Renal pelvis (tissue), 12 donors: ENCODE measurements at places on chromosomes 16 and 17. TPM values are rescaled to one million over a fixed set of nuclear protein-coding genes. Genes with fewer than 3 reads are reported as not detected.
A peak's percentile ranks its signal among the peaks of the same experiment; 100 is the strongest.

- DNase-seq: no peak
Observed at GRCh38 chr17:64938925-64939474, 19.7 kb upstream of the LRRC37A3 start.

Gene CES1
- polyA plus RNA-seq: 2.8 TPM

Gene TMIGD1
- polyA plus RNA-seq: 0.56 TPM

- DNase-seq: no peak
Observed at GRCh38 chr17:54969658-54970572, 1.4 kb downstream of the STXBP4 start.

DNA sequence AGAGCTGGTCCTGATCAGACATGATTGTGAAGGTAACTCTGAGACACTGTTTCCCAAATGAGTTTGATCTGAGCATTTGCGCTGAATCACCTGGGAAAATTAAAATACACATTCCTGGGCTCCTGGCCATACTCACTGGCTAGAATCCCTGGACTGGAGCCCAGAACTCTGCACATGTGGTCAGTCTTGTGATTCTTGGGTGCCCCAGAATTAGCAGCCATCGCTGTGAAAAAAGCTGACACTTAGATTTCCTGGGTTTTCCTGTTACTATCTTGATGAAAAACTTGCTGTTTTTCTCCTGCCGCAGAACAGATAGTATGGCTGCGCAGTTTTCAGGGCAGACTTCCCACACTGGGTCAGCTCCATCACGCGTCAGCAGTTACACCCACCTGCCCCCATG is 24.6 kb downstream of the NECAB2 start:
- peak; percentile 41 for DNase-seq

- DNase-seq: no peak
Observed at GRCh38 chr16:25608002-25608401, 83.8 kb upstream of the HS3ST4 start.

DNA sequence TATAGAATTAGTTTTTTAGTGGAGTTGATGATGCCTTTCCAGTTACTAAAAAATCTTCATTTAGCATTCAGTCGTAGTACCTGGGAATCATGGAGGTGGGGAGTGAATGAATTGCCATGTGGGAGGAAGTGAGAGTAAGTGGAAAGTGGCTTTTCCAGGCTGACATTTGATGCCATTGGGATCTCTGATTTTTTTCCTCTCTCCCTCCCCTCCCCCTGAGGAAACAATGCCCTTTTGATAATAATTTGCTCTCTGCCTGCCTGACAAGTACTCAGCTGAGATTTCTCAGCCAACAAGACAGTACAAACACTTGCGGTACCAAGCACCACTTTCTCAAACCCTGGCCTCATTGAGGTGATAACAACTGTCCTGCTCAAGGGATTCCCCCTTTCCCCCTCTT is 2.2 kb downstream of the UBE2Z start:
- no peak for DNase-seq

- DNase-seq: no peak
Observed at GRCh38 chr17:78923660-78924453, 1.3 kb downstream of the TIMP2 start.

DNA sequence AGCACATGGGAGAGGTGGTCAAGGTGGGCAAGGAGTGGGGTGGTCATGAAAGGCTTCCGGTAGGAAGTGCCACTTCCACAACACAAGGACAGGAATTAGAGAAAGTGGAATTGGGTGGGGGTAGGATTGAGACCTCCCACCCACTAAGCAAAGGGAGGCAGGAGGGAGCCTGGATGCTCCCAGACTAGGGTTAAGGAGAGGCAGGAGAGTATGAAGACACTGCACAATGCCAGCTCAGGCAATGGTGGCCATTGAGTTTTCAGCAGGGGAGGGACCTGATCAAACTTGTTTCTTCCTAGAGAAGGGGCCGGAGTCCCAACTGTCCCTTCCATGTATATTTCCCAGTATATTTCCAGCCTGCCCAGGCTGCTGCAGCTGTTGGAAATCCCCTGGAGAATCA is 3.1 kb upstream of the RAB11FIP4 start:
- DNase-seq: no peak

DNA sequence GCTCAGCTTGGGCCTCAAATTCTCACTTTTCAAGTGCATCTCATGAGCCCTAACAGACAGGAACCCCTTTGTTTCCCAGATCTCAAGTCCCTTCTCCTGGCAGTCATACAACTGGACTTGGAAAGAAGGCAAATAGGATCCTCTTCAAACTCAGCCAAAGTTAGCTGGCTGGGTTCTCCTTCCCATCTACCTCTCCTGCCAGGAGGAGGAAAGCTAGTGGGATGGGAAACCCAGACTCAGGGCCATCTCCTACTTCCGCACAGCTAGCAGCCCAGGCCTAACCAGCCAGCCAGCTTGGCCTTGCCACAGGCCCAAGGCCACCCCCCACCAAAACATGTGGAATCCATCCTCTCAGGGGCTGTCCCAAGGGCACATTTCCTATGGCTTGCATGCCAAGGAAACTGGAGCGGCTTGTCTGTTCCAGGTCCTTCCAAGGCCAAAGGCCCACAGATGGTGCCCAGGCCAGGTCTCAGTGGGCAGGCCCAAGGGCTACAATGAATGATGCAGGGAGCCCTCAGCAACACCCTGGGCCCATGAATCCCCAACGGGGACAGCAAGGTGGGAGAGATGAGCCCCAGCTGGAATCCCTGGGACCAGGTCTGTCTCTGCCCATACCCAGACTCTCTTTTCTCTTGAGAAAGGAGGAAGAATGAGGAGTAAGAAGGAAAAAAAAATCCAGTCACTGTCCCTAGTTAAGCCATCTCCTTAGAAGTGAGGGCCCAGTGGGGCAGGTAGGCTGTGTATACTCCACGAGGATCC is 1.7 kb downstream of the SMARCD2 start:
- no peak for DNase-seq

DNA sequence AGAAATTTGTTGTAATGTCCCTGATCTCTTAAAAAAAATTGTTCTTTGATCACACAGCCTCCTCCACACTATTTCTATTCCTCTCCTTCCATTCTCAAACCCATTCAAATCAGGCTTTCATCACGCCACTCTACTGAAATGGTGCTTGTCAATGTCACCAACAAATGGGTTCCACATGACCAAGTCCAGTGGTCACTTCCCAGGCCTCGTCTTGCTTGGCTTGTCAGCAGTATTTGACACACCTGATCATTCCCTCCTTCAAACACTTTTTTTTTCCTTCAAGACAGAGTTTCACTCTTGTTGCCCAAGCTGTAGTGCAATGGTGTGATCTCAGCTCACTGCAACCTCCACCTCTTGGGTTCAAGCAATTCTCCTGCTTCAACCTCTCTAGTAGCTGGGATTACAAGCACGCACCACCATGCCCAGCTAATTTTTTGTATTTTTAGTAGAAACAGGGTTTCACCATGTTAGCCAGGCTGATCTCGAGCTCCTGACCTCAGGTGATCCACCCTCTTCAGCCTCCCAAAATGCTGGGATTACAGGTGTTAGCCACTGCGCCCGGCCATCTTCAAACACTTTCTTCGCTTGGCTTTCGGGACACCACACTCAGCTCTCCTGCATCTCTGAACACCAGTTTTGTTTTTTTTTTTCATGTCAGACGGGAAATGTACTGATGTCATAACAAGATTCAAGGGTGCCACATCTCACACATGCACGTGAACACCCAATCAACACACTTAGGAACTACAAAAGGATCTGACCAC is 18.3 kb downstream of the NQO1 start:
- no peak for DNase-seq

Gene SLFN14
- polyA plus RNA-seq: 0.12 TPM

- DNase-seq: no peak
Observed at GRCh38 chr17:65552214-65552613, 9.2 kb downstream of the AXIN2 start.

DNA sequence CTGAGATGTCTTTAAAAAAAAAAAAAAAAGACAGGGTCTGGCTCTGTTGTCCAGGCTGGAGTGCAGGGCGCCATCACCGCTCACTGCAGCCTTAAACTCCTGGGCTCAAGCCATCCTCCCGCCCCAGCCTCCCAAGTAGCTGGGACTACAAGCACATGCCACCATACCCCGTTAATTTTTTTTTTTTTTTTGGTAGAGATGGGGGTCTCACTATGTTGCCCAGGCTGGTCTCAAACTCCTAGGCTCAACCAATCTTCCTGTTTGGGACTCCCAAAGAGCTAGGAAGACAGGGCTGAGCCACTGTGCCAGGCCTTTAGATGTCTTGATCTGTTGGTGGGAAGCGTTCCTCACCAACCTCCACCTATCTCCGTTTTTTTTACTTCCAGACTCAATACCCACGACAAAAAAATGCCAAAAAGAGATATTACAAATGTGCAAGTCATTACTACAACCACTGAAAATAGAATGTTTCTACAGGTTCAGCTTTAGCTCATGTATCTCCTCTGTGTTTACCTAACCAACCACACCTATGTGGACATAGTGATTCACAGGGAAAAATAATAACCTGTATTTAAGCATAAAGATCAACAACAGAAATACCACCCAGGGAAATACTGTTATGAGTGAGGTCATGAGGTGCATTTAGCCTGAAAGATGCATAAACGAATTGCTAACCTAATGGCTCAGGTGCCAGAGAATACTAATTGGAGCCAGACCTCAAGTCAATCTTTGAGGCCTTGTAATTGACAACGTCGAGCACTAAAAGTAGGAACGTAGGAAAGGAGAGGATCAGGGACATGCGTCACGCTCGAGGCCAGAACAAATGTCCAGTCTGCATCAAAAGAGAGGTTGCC is 22.6 kb downstream of the NACA2 start:
- no peak for DNase-seq

DNA sequence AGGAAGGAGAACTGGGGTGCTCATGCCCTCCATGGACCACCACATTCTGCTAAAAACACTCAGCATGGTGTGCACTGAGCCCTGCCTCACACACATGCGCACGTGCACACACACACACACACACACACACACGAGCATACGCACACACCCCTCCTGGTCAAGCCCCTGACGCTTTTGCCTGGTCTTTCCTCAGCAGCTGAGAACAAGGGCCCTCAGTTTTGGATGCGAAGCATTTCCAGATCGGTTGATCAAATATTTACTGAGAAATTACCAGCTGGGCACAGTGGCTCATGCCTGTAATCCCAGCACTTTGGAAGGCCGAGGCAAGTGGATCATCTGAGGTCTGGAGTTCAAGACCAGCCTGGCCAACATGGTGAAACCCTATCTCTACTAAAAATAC is 20.1 kb upstream of the RAI1 start:
- no peak for DNase-seq

GRCh38 chr16:77918809-77919707 is 103.3 kb upstream of the CLEC3A start:
- DNase-seq: peak; percentile 66

- no peak for DNase-seq
Observed at GRCh38 chr16:7765079-7765550, 432.5 kb downstream of the RBFOX1 start.

Gene KRT27
- 0.30 TPM for polyA plus RNA-seq

DNA sequence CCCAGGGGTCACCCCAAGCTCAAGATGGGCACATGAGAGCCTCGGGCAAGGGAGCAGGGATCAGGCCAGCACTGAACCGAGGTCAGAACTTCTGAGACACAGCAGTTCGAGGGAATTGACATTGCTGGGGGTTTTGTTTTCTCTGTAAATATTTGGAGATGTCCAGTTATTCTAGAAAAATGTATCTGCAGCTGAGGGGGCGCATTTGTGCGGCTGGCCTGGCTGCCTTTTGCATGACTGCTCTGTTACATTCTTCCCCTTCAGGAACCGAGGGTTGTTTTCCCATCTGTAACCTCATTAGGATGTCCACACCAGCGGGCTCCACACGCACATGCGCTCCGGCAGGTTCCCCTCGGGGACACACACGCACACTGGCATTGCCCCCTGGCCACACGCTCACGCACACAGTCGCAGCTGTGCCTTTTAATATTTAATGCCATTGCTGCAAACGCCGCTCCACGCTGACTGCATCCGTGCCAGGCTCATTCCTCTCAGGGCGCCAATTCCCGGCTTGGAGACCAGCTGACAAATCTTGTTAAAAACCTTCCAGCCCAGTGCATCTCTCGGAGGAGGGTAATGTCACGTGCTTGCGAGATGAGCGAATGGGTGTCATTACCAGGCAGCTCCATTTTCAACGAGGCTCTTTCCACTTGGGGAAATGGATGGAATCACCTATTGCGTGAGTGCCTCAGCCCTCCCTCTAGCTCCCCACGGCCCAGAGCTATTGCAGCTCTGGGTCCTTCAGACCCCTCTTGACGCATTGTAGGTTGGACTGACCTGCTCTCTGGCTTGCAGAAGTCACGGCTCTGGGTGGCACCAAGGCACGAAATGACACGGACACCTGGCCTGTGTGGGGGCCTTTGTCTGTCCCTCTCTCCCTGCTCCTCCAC is 13.1 kb downstream of the CCR7 start:
- DNase-seq: no peak

DNA sequence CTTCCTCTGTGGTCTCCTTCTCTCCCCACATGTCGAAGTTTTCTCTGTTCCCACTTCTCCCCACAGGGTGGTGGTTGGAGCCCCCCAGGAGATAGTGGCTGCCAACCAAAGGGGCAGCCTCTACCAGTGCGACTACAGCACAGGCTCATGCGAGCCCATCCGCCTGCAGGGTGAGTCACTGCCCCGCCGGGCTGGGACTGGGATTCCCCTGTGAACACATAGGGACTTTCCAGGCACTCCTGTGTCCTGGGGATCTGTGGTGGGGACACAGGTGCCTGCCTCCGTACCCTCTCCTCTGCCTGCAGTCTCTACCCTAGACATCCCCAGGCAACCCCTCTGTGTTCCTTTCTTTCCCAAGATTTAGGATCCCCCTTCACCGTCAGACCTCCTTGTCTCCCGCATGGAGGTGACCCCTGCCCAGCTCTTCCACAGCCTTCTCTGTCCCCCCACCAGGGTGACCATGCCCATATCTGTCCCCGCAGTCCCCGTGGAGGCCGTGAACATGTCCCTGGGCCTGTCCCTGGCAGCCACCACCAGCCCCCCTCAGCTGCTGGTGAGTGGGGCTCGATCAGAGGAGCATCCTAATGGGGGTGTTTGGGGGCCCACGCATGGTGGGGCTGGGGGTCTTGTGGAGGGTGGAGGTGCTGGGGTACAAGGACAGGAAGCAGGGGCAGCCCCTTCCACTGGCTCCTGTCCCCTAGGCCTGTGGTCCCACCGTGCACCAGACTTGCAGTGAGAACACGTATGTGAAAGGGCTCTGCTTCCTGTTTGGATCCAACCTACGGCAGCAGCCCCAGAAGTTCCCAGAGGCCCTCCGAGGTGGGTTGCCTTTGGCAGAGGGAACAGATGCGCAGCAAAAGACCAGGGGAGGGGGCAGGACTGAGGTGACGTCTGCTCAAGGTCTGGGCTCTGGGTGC is 5.8 kb downstream of the ITGAM start:
- no peak for DNase-seq

Gene ARHGAP23
- polyA plus RNA-seq: 57.7 TPM
